ENCODE measurements at places on chromosomes 2 and 18.

DNA sequence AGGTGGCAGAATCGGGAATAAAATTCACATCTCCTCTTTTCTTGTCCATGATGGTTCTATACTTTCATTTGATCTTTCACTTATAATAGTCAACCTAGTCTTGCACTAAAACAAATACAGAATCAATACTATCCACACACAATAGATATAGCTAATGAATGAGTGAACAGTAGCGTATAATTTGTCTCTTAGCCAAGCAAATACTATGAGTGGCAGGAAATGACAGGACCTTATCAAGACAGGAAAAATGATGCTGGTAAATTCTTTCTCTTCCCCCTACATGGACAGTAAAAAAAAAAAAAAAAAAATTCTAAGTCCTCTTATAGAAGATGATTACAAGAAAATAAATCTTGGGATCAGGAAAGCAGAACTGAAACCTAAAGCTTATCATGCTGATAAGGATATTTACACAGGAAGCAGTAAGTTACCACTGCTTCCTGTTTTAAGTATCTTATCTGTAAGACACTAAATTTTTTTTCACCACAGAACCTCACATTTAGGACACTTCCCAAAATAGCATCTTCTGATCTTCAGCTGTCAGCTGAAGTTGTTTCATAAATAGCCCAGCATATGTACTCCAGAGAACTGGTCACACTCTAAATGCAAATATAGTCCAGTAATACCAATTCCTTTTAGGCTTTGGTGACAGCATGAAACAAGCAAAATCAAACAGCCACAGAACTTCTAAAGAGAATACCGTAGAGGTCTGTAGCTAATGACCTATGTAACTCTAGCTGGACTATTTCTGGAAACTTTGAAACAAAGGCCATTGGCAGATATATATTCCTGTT, 27.0 kb downstream of the IRS1 start:
- DNase-seq, result peak; percentile 71

DNA sequence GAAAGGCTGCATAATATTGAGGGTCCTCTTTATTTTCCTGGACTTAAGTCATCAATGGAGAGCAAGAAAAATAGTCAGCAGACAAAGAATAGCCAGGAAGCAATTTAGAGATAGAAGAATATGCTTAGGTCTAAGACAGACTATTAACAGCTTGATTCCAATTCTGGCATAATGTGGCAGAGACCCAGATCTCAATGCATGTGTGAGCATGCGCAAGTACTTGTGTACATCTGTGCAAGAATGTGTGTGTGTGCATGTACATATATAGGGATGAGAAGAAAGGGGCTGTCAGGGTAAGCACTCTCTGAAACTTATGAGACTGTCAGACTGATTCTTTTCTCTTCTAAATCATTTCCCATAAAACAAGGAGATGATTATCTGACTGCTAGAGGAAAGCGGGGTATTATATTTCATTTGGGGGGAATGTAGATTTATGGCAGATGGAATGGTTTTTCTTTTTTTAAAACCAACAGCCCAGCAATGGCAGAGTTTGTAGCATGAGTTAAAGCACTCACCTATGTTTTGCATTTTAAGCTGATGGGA, 381.3 kb upstream of the SPRED2 start:
- DNase-seq, result no peak

DNA sequence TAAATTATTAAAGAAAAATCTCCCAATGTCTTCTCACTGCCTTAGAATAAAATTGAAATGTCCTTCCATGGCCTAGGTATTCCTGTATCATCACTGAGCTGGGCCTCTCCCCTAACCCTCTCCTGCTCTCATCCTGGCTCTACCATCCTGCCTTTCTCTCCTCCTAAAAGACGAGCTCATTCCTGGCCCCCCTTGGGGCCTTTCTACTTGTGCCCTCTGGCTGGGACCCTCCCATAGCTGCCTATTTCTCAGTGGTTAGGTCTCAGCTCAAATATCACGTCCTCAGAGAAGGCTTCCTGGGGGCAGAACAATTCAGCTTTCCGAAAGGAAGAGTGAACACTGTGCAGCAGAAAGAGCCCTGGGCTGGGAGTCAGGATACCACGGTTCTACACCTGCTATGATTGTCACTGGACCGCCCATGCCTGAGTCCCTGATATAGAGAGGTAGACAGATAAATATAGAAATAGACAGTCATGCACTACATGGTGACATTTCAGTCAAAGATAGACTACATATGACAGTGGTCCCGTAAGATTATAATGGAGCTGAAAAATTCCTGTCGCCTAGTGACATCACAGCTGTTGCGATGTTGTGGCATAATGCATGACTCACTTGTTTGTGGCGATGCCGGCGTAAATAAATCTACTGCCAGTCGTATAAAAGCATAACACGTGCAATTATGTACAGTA, 9.4 kb downstream of the DNPEP start:
- no peak for DNase-seq

DNA sequence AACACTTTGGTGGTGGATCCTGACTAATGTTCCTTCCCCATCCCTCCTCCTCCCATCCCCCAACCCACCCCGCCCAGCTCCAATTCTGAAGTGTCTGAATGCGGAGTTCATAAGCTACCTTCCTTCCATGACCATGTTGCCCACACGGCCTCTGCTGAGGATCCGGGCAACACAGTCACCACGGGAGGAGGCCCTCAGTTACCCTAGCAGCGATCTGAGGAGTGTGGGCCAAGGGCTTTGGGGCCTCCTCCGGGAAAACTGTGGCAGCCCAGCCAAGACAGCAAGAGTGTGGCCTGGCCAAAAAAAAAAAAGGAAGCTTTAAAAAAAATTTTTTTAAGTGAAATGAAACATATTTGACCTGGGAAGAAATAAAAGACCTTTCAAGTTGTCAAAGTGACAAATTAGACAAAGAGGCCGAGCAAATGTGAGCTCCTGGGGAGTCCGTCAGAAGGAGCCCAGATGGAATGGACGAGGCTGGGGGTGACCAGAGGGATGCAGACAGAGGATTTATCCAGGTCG, 169.0 kb upstream of the PKDCC start:
- DNase-seq, result no peak

- DNase-seq, result no peak
Observed at GRCh38 chr2:216217904-216218260, 108.7 kb downstream of the XRCC5 start.

DNA sequence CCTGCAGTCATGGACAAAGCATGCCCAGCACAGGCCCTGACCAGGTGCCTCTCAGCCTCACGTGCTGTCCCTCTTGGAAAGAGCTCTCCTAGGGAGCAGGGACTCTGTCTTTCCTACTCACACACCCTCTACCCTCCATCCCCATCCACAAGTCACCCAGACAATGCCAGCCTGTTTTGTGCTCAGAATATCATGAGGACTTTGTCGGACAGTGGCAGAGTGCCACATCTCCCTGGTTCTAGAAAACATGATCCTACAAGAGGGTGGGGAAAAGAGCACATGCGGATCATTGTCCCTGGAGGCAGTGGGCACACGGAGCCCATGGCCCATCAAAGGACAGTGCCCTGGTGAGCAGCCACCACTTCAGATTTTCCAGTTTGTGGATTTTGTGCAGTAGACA, 3.7 kb upstream of the MAL start:
- no peak for DNase-seq

DNA sequence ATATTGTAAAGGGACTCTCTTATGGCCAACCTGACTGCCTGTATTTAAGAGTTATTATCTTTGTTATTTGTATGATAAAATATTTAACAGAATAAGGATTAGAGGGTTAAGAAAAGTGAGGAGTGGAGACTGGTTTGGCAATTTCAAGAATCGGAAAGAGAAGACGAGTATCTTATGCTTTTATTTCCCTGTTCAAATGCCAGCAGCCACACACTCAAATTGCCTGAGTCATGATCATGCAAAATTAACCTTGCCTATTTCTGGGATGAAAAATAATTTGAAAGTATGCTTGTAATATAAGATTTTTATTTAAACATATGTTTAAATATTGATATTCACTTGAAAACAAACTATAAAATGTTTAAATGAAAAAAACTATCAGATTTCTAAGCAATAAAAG, 188.6 kb downstream of the CD226 start:
- no peak for DNase-seq

GRCh38 chr2:40457837-40458236, 5.9 kb upstream of the SLC8A1 start:
- DNase-seq, result no peak

DNA sequence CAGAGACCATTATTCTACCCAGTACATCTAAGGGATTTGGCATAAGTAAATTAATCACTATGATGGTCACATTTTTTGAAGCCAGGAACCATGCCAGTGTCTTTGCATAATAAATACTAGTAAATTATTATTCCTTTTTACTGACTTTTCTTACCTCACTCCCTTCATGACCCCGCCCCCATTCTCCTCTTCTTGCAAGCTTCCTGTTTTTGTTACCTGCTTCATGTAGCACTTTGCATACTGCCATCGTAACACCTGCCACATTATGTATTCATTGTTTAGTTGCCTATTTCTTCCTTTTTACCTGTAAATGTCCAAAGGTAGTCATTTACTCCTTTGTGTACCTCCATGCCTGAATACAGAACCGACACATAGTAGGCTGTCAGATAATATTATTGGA, 309.5 kb downstream of the KIAA1328 start:
- no peak for DNase-seq

GRCh38 chr18:78245451-78245850, 734.2 kb upstream of the SALL3 start:
- DNase-seq, result no peak

- DNase-seq, result peak; percentile 20
Observed at GRCh38 chr2:119544075-119544938, at the start of gene CFAP221. CFAP221 (plus strand) TSS chr2:119544449; CDS start chr2:119546132, 1,683 bp downstream.

- DNase-seq, result no peak
Observed at GRCh38 chr2:240718896-240719490, 27.3 kb downstream of the AQP12A start.

GRCh38 chr2:55247025-55247424, 14.5 kb downstream of the RPS27A start:
- DNase-seq, result no peak

- DNase-seq, result no peak
Observed at GRCh38 chr2:219514196-219514761, at the start of gene ASIC4. ASIC4 (plus strand) TSS chr2:219514482; CDS start chr2:219514725, 243 bp downstream.

DNA sequence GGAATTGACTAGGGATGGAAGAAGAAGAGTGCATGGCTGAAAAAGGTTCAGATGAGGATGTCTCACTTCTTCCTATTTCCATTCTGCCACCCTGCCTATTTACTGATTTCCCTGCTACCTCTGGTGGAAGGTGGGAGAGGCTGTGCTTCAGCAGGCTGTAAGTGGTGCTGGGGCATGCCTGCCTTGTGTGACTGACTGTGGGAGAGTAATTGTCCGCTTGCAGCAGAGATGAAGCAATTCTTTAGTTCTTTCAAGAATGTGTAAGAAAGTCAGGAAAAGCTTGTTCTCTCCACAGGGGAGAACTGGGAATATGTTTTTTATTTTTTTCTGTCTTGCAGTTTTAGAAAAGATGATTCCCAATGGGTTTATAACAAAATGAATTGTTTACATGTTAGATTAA, 72.5 kb upstream of the NYAP2 start:
- DNase-seq, result no peak

Measured in naive B cell (primary cell).